Endothelial cell (in vitro differentiated cells): ENCODE measurements at places on chromosomes 12 and 14.

DNA sequence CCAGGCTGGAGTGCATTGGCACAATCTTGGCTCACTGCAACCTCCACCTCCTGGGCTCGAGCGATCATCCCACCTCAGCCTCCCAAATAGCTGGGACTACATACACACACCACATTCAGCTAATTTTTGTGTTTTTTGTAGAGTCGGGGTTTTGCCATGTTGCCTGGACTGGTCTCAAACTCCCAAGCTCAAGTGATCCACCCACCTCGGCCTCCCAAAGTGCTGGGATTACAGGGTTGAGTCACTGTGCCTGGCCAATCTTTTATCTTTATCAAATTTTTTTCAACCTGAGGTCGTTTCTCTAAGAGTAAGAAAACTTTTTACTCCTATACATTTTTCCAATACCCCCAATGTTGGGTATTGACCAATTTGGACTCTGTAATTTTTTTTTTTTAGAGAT is 40.0 kb upstream of the NAP1L1 start:
- no peak for DNase-seq

- no peak for DNase-seq
Measured at GRCh38 chr14:87131879-87132278, 861.1 kb downstream of the GALC start.

- DNase-seq, result no peak
Measured at GRCh38 chr14:68249661-68250451, 430.3 kb downstream of the RAD51B start.

- DNase-seq, result no peak
Measured at GRCh38 chr12:108145011-108145410, 15.9 kb downstream of the WSCD2 start.

GRCh38 chr14:66099931-66100330 is 386.2 kb upstream of the CCDC196 start:
- DNase-seq, result no peak
